ENCODE measurements at places on chromosomes 2 and 18. TPM values are rescaled to one million over a fixed set of nuclear protein-coding genes. Genes with fewer than 3 reads are reported as not detected.
A peak's percentile ranks its signal among the peaks of the same experiment; 100 is the strongest.

Gene SMARCAL1
- total RNA-seq = 25.1 TPM

Gene EMILIN1
- 251 TPM for total RNA-seq

Gene LBX2
- total RNA-seq = 3.0 TPM

Gene LYG2
- not detected for total RNA-seq

Gene ZAP70
- not detected for total RNA-seq

Gene SNORC
- total RNA-seq = 0.83 TPM

- no peaks in the 10 kb centered on the region for H3K27me3 ChIP-seq
- no peaks in the 10 kb centered on the region for H3K36me3 ChIP-seq
- DNase-seq = no peak
- no peak overlapping the region for H3K4me3 ChIP-seq
Observed at GRCh38 chr2:161576421-161576820, 47.8 kb upstream of the SLC4A10 start.

- no peaks in the 10 kb centered on the region for H3K36me3 ChIP-seq
- DNase-seq = no peak
- H3K4me3 ChIP-seq = no peak overlapping the region
- H3K27me3 ChIP-seq = peaks cover 8% of the 10 kb centered on the region
Observed at GRCh38 chr18:59229701-59230443, 9.9 kb downstream of the GRP start.

GRCh38 chr18:37471637-37472036 lies 94.0 kb downstream of the CELF4 start:
- no peaks in the 10 kb centered on the region for H3K4me1 ChIP-seq
- no peak overlapping the region for H3K27ac ChIP-seq
- no peaks in the 10 kb centered on the region for H3K27me3 ChIP-seq
- H3K4me3 ChIP-seq = no peak overlapping the region
- DNase-seq = no peak
- no peaks in the 10 kb centered on the region for H3K36me3 ChIP-seq

- no peak overlapping the region for H3K4me3 ChIP-seq
- peaks cover 39% of the 10 kb centered on the region for H3K4me1 ChIP-seq
- peak; percentile 58 for DNase-seq
- H3K36me3 ChIP-seq = no peaks in the 10 kb centered on the region
- no peaks in the 10 kb centered on the region for H3K27me3 ChIP-seq
Observed at GRCh38 chr2:207251573-207252192, 85.9 kb upstream of the KLF7 start.

DNA sequence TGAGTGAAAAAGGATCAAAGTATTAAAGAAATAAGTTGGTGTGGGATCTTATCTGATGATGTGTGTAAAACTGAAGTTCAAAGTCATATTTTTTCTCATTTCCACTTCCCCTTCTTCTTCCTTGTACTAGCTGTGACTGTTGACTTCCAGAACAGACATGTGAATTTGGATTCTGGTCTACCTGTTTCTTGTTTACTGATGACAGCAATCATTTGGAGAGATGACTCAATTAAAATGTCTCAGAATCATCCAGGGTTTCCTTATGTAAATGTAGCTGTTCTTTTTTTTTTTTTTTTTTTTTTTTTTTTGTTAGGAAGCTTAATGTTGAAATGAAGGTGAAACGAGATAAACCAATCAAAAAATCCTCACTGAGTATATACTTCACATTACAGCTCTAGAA lies 819.9 kb upstream of the PIK3C3 start:
- no peaks in the 10 kb centered on the region for H3K27me3 ChIP-seq
- no peak for DNase-seq
- H3K36me3 ChIP-seq = no peaks in the 10 kb centered on the region
- no peak overlapping the region for H3K4me3 ChIP-seq
- no peak overlapping the region for H3K27ac ChIP-seq

- H3K4me3 ChIP-seq = no peak overlapping the region
- no peak overlapping the region for H3K27ac ChIP-seq
- no peaks in the 10 kb centered on the region for H3K4me1 ChIP-seq
- no peak for DNase-seq
- no peaks in the 10 kb centered on the region for H3K27me3 ChIP-seq
Observed at GRCh38 chr2:11079136-11079824, 76.0 kb upstream of the SLC66A3 start.

GRCh38 chr2:55408098-55408882 lies 11.4 kb downstream of the CCDC88A start:
- H3K36me3 ChIP-seq = peaks cover 5% of the 10 kb centered on the region
- no peak overlapping the region for H3K27ac ChIP-seq
- H3K4me3 ChIP-seq = peak overlapping the region; percentile 11
- DNase-seq = peak; percentile 74

DNA sequence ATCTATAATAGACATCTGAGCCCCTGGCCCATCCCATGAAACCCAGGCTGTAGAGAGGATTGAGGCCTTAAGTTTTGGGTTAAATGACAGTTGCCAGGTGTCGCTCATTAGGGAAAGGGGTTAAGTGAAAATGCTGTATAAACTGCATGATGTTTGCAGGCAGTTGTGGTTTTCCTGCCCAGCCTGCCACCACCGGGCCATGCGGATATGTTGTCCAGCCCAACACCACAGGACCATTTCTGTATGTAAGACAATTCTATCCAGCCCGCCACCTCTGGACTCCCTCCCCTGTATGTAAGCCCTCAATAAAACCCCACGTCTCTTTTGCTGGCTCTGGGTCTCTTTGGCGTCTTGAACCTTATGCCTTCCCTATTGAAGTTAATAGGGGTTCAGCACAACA lies 110.7 kb downstream of the XRCC5 start:
- H3K4me3 ChIP-seq = no peak overlapping the region
- H3K27me3 ChIP-seq = no peaks in the 10 kb centered on the region
- no peaks in the 10 kb centered on the region for H3K36me3 ChIP-seq
- DNase-seq = no peak

DNA sequence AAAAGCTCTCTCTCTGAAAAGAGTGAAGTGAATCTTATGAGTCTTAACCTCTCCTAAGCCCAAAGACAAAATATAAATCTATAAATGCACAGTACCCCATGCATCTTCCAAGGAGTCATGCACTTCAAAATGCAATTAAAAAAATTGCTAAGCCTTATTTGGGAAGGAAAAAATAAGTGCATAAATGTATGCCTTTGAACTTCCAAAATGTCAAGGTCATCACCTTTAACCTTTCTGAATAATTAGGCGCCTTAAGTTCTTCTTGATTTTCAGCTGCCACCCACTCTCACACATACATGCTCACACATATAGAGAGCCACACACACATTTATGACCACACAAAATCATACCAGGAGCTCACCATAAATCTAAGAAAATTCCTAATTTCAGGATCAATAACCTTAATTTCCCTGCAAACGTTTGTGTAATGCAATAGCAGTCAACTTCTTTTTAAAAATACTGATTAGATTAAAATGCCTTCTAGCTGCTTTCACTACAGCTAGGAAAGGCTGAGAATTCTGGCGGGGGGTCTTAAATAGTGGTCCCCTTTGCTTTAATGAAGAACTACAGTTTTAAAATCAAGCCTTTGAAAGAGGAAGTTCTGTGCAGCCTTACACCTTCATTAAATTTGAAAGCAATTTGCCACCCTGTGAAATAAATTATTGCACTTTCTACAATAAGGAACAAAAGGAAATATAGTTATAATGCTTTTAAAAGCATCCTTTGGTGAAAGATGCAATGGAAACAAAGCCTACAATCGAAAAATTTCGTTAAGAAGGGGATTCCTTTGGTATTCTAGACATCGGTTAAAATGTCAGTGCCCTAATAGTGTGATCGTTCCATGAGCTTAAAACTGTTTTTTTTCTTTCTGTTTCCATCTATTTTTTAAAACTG lies 3.6 kb downstream of the HOXD11 start:
- no peaks in the 10 kb centered on the region for H3K4me1 ChIP-seq
- no peak overlapping the region for H3K27ac ChIP-seq
- DNase-seq = no peak
- no peaks in the 10 kb centered on the region for H3K36me3 ChIP-seq
- H3K4me3 ChIP-seq = no peak overlapping the region
- peaks cover 74% of the 10 kb centered on the region for H3K27me3 ChIP-seq

DNA sequence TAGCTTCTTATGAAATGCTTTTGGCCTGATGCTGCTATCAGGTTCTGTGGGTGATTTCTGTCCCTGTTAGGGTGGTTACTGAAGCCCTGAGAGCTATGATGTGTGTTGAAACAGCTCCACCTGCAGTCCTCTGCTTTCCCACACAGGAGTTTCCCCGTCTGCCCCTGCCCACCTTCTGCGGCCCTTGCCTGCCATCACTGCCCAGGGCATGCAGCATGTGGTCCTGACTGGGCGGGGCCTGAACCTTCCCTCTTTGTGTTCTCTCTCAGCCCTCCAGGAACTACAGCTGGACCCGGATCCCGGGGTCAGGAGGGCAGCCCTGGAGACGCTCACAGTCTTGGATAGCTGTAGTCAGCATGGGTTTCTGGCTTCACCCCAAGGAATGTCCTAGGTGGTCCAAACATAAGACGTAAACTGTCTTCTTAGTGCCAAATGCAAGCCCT lies 21.4 kb downstream of the HJURP start:
- no peaks in the 10 kb centered on the region for H3K27me3 ChIP-seq
- H3K4me3 ChIP-seq = no peak overlapping the region
- no peaks in the 10 kb centered on the region for H3K4me1 ChIP-seq
- H3K27ac ChIP-seq = no peak overlapping the region
- peak; percentile 50 for DNase-seq

DNA sequence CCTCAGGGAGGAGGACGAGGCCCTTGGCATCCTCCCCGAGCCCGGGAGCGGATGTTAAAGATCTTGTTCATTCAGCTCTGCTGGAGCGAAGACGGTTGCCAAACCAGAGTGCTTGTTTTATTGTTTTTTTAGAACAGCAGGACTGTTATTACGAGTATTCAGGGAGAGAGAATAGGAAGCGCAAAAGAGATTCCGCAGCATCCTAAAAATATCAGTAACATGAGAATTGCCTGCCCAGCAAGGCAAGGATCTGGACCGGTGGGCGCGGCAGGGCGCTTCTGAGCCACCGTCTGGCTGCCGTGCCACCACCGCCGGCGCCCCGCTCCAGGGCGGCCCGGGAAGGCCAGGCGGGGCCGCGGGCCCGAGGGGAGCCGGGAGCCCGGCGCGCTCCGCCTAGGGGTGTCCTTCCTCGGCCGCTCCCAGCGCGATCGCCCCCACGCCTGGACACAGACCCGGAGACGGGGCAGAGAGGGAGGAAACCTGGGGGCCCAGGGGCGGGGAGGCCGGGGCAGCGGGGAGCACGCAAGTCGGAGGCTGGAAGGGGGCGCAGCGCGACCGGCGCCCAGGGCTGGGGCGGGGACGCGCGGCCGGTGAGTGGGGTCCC lies 843 bp downstream of the CYS1 start:
- H3K27me3 ChIP-seq = peaks cover 32% of the 10 kb centered on the region
- DNase-seq = peak; percentile 76
- H3K4me3 ChIP-seq = peak overlapping the region; percentile 31
- H3K4me1 ChIP-seq = no peaks in the 10 kb centered on the region
